ENCODE measurements at places on chromosomes 3 and 15.
A peak's percentile ranks its signal among the peaks of the same experiment; 100 is the strongest.

DNA sequence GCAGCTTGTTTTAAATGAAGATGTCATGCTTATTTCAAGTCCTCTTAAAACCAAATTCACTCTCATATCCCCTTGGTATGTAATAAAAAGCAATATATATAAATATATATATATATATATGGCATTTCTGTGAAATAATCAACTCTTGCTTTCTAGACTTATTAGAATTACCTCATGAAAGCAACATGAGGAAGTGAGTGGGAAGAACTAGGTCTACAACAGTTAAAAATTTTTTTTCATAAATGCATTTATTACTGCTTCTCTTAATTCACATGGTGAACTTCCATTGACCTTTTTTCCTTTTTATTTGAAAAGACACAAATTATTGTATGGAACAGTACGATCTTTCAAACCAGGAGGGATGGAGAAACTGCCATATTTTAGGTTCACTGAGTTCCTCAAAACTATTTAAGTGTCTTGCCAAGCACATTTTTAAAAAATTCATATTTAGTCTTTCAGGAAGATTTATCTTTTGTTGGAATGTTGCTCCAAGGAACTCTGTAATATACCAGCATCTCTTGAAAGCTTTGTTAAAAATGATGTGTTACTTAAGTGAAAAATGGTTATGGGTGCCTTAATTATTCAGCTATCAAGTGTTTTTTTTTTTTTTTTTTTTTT is 185.2 kb downstream of the GHSR start:
- no peak for DNase-seq

DNA sequence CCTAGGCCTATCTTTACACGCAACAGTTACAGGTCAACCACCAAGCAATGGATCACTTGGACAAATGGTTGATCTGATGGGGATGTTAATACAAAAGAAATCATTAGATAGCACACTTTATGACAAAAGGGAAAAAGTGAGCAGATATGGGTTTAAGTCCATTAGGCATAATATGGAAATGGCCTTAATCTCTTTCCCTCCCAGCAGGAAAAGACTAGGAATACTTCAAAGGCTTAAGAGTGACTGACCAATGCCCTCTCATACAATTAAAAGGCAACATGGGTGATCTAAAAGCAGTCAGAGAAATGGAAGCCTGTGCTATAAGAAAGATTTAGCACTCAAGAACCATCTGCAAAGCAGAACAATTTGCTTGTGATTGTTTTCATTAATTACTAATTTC is 3.3 kb downstream of the PRTG start:
- DNase-seq: no peak

GRCh38 chr15:73926219-73927002 is at the start of gene LOXL1:
Gene LOXL1 (plus strand): TSS chr15:73926462. CDS start chr15:73926784, 322 bp downstream.
- DNase-seq: no peak

DNA sequence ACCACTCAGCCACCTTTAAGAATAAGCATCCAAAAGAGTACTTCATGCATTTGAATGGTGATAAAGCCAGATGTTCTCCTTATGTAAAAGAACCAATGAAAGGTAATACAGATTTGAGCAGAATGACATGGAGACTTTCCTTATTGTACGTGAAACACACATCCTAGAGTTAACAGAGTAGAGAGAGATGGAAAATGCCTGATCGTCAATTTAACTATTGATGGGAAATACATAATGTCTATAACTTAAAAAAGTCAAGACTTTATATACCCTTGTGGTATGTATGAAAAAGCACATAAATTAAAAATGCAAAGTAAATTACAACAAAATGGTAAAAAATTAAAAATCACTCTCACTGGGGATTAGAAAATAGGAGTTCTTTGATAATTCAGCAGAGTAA is 31.7 kb upstream of the PLSCR5 start:
- DNase-seq: no peak

DNA sequence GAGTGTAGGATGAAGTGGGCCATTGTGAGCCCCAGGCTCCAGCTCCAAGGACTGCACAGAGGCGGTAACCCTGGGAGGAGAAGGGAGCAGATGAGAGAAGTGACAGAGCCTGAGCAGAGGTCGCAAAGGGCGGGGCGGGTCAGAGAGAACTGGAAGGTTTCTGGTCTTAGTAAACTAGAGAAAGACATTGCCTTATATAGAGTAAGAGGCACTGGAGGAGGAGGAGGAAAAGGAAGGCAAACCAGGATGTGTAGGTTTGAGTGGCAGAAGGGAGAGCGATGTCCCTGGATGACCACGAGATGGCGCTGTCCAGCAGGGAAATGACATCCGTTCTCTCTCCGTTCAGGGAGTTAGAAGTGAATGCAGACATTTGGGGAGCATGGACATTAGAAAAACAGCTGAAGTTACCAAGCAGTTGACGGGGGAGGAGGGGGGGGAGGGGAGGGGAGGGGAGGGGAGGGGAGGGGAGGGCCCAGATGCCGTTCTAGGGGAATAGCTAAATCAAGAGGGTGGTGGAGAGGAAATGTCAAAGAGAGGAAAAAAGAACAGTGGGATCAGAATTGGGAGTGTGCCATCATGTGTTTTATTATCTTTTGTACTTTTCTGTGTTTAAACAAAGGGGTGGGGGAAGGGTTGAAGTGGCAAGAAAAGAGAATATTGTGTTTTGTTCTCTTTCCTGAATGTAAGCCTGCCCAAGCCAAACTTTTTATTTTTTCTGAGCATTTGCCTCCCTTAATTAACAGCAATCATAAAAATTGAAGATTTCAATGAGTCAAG is 48.8 kb downstream of the STARD5 start:
- peak; percentile 65 for DNase-seq

- DNase-seq: no peak
Measured at GRCh38 chr15:23506762-23507161, 58.7 kb upstream of the MKRN3 start.

DNA sequence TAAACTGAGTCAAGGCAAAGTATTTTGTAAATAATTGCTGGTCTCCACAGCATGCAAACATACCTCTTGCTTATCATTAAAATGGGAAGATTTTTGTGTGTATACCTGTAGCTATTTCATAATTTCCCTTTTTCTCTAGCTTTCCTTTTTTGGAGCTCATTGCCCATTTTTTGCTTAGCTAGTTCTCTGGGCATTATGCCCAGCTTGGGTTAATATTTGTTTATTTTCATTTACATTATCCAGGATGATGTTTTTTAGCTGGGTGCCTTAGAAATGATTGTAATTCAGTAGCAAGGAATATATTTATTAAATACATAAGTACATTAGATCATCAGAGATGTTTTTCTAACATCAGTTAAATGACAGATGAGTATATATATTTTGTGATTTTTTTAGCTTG is 1271.7 kb upstream of the GBE1 start:
- DNase-seq: no peak

- no peak for DNase-seq
Measured at GRCh38 chr15:25884370-25884769, 21.2 kb upstream of the ATP10A start.

DNA sequence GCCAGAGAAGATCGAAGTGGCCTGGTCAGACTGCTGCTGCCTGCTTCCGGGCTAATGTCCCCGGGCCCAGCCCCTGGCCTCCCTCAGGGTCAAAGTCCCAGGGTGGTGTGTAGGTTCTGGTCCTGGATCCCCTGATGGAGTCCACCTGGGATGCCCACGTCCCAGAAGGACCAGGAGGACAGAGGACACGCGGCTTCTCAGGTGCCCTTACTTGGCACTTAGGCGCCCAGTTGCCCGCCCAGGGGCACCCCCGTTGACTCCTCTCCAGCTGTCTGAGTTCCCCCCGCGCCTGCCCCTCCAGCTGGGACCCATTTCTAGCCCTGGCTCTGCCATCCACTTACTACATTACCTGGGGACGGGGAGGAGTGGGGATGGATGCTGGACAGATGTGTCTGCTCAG is 44.6 kb downstream of the LINGO1 start:
- no peak for DNase-seq

DNA sequence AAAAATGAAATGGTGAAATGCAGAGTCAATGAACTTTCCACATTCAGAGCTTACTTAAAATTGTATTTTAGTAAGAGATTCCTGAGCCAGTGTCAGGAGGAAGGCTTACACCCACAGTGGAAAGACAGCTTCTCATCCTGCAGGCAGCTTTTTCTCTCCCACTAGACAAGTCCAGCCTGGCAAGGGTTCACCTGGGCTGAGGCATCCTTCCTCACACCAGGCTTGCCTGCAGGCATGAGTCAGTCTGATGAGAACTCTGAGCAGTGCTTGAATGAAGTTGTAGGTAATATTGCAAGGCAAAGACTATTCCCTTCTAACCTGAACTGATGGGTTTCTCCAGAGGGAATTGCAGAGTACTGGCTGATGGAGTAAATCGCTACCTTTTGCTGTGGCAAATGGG is 3.1 kb downstream of the CCR4 start:
- DNase-seq: no peak

- no peak for DNase-seq
Measured at GRCh38 chr15:52003710-52004109, 15.3 kb upstream of the MAPK6 start.

GRCh38 chr3:133851266-133851906 is 44.3 kb downstream of the RAB6B start:
- DNase-seq: no peak
